Renal cortical epithelial cell (primary cell): ENCODE measurements at places on chromosomes 3 and 15. TPM values are rescaled to one million over a fixed set of nuclear protein-coding genes. Genes with fewer than 3 reads are reported as not detected.

Gene GRAMD2A
- 0.52 and 1.8 TPM in 2 replicates for total RNA-seq

Gene SYNPR
- not detected in 2 replicates for total RNA-seq

Gene CFAP92
- total RNA-seq = 0.15 TPM in 1 of 2 replicates, not detected in the other

Gene PTPN23
- total RNA-seq = 10.6 and 50.3 TPM in 2 replicates

Gene RTP3
- not detected in 2 replicates for total RNA-seq
